ENCODE measurements at places on chromosomes 4 and X.

GRCh38 chr4:154954117-154954516 lies 173.0 kb downstream of the RBM46 start:
- no peak for DNase-seq

GRCh38 chr4:1356181-1356998 lies 9.4 kb downstream of the UVSSA start:
- DNase-seq = no peak

GRCh38 chr4:168623484-168623883 lies 126.6 kb downstream of the PALLD start:
- no peak for DNase-seq

- no peak for DNase-seq
Observed at GRCh38 chr4:129916991-129917390, 821.0 kb downstream of the C4orf33 start.

DNA sequence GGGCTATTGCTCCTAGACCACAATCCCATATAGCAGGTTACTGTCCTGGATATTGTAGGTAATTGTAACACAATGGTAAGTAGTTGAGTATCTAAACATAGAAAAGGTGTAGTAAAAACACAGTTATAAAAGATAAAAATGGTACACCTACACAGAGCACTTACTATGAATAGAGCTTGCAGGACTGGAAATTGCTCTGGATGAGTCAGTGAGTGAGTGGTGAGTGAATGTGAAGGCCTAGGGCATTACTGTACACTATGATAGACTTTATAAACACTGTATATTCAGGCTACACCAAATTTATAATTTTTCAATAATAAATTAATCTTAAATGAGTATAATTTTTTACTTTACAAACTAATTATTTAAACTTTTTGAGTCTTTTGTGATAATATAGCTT lies 425.7 kb downstream of the PABPC4L start:
- no peak for DNase-seq

- no peak for DNase-seq
Observed at GRCh38 chrX:110156167-110156754, 153.3 kb downstream of the TMEM164 start.

DNA sequence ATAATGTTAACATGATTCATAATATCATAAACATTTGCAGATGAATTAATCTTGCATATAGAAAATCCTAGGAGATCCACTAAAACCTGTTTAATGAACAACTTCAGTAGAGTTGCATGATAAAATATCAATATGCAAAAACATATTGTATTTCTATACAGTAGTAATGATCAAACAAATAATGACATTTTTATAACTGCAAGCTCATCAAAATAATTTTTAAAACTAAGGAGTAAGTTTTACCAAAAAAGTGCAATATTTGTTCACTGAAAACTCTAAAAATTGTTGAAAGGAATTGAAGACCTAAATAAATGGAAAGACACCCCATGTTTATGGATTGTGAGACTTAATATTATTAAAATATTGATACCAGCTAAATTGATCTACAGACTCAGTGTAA lies 15.9 kb upstream of the GPRASP2 start:
- DNase-seq = no peak

DNA sequence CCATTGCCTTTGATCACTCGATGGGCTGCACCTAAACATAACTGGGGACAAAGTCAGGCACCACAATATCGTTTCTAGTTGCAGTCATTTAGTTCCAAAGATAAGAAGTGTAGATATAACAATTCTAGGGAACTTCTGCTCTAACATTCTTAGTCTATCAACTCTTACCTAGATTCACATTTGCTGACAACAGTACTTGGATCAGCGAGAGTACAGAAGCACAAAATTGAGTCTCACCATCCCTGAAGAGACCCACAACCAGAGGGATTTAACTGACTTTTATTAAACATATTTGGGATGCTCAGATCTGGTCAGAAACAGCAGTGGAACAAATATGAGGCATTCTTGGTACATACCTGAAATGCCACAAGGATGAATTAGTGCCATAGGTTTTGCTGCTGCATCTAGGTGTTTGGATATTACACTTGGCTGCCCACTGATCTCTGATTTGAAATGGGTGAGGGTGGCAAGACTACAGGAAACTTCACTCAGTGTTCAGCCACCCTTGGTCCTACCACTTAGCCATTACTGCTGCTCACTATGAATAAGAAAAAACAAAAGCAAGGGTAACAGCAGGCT lies 28.9 kb upstream of the HUWE1 start:
- DNase-seq = no peak

DNA sequence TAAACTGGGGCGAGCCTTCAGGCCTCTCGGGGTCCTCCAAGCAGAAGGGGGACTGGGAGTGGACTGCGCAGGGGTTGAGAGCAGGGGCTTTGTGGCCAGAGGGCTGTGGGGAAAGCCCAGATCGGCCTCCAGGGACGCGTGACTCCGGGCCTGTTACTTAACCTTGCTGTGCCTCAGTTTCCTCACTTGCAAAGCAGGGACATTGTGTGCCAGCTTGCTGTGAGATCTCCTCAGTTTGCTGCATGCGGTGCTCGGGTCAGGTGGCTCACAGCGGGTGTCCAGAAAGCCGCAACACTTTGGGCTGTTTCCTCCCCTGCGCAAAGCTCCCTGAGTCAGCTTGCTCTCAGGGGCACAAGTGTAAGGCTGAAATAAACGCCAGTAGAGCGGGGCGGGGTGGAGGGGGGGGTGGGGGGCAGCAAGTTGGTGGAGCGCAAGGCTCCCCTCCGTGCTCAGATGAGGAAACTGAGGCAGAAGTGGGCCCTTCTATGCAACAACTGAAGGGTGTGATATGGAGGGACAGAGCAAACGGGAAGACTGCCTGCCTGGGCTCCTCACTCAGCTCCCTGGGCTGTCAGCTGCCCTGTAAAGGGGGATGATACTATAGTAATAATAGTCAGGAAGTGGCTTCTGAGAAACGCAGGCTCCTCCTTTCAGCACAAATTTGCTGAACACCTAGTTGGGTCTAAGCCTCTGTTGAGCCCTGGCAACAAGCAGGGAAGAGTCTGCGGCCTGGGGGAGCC lies 101.0 kb downstream of the HMX1 start:
- DNase-seq = no peak

DNA sequence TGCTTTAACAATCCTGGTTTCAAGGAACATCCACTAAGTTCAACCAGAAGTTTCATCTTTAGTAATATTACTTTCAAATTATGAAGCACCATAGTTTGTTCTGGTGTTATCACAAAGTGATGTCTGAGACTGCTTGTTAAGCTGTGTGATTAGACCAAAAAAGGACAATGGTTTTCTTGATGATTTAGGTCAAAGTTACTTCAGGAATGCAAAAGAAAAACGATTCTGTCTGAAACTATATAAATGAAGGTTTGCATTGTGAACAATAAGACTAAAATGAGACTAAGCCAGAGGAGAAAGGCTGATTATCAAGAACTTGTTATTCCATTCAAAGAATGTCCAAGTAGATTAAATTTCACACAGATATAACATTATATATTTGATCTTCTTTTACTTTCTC lies 122.4 kb upstream of the ETNPPL start:
- no peak for DNase-seq

DNA sequence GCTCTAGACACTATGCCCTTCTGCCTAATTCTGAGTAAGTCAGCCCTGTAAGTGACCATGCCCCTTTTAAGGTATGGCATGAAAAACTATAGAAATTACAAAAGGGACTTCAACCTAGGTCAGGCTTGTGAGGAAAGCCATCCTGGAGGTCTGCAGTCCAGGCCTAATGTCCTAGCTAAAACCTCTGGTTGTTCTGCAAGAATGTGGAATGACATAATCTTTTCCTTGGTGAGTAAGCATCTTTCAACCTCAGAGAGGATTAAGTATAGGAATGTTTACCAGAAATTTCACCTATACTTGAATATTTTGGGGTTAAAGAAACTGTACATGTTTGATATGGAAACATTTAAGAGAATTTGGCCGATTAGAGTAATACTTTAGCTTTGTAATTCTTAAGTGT lies 23.8 kb upstream of the HPSE start:
- DNase-seq = no peak

GRCh38 chr4:52658641-52659000 lies 480 bp downstream of the USP46 start:
- no peak for DNase-seq

- peak; percentile 58 for DNase-seq
Observed at GRCh38 chr4:147362938-147363337, 118.0 kb upstream of the EDNRA start.

- no peak for DNase-seq
Observed at GRCh38 chr4:141016117-141016798, 117.0 kb downstream of the RNF150 start.

DNA sequence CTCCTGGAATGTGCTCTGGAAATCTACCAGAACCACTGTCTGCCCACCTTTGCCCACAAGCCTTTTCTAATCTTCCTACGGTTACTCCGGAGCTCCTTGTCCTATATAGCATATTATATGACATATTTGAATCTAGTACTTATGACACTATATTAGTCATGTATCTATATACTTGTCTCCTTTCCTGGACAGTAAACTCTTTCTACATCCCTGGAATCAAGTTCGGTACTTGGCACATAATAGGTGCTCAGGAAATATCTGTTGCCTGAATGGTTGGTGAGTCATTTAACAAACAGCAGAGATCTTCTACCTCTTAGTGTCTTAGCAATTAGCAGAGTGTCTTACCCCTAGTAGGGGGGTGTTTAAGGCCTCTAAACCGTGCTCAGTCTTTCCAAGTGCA lies 123.6 kb downstream of the RELL1 start:
- no peak for DNase-seq

- DNase-seq = no peak
Observed at GRCh38 chrX:131402124-131402811, 113.2 kb upstream of the IGSF1 start.
